ENCODE measurements at places on chromosomes 3 and 15. TPM values are rescaled to one million over a fixed set of nuclear protein-coding genes. Genes with fewer than 3 reads are reported as not detected.

The CTXND1 gene
- 2.5 TPM for total RNA-seq

The FAM81A gene
- total RNA-seq, result 7.3 TPM

The GPR62 gene
- 0.57 TPM for total RNA-seq

The DNAJC13 gene
- 68.3 TPM for total RNA-seq

The STRA6 gene
- total RNA-seq, result 50.9 TPM

GRCh38 chr3:108251265-108251664 lies 29.0 kb upstream of the IFT57 start:
- DNase-seq, result no peak

GRCh38 chr3:194300936-194301335 lies 50.2 kb downstream of the CPN2 start:
- DNase-seq, result no peak

- no peak for DNase-seq
Measured at GRCh38 chr3:113287111-113287802, 75.9 kb downstream of the BOC start.

DNA sequence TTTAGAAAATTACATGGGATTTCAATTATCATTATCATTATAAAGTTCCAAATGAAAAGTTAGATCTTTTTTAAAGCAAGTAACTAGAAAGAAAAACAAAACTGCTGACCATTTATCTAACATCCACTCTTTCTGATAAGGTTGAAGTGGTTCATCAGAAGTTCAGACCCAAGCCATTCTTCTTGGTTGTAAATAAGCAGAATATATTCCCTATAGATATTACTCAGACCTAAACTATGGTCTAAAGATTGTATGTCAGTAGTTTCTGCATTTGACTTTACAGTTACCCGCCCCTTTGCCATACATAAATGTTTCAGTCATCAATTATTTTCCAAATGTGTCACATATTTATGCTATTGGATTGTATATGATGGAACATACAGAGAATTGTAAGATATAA lies 136.7 kb downstream of the PLOD2 start:
- no peak for DNase-seq

- DNase-seq, result peak; percentile 46
Measured at GRCh38 chr3:111072031-111072921, 660 bp downstream of the NECTIN3 start.

DNA sequence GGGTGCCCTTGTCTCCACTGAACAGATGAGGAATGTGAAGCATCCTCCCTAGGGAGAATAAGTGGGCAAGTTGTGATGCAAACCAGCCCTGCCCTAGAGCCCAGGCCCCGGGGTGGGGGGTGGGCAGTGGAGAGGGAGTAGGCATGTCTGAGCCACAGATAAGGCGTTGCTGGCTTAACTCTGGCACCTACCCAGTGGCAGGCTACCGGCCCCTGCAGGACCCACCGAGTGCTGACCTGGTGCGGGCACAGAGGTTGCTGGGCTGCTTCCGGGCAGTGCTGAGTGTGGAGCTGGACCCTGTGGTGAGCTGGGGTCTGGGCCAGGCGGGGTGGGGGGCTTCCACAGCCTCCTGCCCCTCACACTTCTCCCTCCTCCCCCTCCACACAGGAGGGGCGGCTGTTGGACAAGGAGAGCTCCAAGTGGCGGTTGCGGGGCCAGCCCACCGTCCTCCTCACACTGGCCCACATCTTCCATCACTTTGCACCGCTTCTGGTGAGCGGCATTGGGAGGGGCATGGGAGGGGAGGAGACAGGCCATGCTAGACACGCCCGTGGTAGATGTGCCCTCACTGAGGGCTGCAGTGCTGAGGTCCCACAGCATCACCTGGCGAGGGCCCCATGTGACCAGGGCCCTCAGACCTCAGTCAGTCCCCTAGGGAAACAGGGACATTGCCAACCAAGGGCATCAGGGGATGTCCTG lies 10.1 kb downstream of the RNF123 start:
- no peak for DNase-seq

DNA sequence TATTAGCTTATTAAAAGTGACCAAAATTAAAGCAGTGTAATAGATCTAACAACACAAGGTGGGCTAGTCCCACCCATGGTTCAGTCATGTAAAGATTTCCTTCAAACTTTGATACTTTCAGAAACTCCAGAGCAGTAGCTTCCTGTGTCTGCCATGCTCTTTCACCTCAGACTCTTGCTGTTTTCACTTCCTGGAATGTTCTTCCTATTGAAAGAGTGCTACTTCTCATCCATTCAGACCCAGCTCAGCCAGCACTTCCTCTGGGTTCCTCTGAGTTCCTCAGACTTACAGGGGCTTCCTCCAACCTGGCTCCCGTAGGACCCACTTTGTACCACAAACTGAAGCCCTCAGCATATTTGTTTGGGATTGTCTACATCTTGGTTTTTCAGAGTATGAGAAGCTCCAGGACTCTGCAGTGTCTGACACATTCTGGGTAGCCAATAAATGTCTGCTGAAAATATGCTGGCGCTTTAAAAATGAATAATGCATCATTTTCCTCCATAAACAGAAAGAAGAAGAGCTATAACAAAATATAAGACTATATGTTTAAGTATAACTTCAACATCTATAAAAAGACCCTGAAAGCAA lies 18.0 kb downstream of the NCEH1 start:
- no peak for DNase-seq

- DNase-seq, result no peak
Measured at GRCh38 chr15:51499379-51499976, 123.1 kb downstream of the DMXL2 start.

GRCh38 chr3:138398791-138399575 lies 35.4 kb upstream of the ESYT3 start:
- DNase-seq, result no peak

DNA sequence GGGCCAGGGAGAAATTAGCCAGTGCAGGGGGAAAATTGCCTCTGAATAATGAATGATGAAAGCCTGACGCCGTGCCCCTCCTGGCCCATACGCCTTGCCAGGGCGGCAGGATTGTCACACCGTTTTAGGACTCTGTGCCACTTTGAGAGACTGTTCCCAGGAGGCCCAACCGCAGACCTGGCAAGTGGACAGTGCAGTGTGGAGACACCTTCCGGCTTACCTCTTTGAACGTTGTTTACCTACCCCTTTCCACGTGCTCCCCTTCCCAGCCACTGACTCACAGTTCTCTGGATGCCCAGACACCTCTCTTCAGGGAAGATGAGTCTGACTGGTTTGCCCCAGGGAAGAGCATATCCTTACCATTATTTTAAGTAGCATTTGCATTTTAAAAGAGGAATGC lies 84.0 kb upstream of the PXYLP1 start:
- no peak for DNase-seq

DNA sequence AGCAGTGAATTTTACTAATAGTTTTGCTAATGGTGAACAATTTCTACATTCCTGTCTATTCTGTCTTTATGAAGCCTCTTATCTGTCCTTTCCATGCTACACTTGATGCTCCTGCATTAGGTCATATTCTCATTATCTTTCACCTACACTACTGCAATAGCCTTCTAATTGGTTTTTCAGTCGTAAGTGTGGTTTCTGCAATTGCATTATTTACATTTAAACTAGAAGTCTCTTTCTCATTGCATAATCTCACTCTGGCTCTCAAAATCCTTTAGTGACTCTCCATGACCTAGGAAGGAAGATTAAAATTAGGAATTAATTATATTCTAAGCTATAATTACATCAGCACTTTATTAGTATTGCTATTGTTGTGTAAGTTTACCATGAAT lies 686.5 kb downstream of the IGSF11 start:
- DNase-seq, result no peak

GRCh38 chr3:48847053-48847503 lies 596 bp downstream of the PRKAR2A start:
- peak; percentile 81 for DNase-seq

- no peak for DNase-seq
Measured at GRCh38 chr3:177547711-177548350, 350.5 kb upstream of the TBL1XR1 start.
